ENCODE measurements at places on chromosomes 13 and 19.

DNA sequence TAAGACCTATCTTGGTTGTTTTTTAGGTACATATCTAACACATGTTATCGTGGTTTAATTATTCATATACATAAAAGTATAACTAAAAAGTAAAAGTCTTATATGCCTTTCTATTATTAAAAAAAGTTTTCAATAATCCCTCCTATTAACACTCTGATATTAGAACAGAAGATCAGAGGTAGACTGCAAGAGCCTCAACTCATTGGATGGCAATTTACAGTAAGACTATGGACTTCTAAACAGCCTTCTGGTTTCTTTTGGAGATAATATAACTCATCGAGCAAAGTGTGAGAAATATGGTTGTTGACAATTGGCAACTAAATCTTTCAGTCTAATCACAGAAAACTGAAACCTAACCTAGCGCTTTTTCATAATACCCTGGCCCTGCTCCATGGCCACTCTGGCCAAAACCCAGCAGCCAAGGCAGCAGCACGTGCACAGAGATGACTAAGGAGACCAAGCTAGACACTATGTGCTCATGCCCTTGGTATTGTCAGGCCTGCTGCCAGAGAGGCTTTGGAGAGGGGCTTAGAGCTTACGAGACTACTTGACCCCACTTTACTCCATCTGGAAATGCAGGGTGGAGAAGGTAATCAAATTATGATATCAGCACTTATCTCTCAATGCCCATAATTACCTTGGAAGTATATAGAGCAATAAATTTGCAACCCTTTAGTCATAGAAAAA lies 40.6 kb upstream of the EEF1AKMT1 start:
- no peak for DNase-seq

DNA sequence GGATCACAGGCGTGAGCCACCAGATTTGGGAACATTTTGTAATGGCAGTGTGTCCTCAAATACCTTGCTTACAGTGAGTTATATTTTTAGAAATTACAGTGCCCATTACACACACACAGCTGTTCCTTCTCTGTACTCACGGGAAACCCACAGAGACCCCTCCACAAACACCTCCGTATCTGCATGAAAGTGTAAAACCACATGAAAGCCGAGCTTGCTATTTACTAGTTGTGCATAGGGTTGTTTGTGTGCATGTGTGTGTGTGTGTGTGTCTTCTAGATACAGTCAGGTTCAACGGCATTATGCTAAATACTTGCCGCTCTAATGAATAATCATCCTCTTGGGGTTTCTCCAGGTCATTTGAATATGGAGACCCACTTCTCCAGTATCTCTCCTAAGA lies 22.3 kb upstream of the LILRA2 start:
- no peak for DNase-seq

GRCh38 chr13:33543089-33543459 lies 257.5 kb upstream of the STARD13 start:
- no peak for DNase-seq

- no peak for DNase-seq
Observed at GRCh38 chr19:10625762-10626138, 397 bp downstream of the SLC44A2 start.

DNA sequence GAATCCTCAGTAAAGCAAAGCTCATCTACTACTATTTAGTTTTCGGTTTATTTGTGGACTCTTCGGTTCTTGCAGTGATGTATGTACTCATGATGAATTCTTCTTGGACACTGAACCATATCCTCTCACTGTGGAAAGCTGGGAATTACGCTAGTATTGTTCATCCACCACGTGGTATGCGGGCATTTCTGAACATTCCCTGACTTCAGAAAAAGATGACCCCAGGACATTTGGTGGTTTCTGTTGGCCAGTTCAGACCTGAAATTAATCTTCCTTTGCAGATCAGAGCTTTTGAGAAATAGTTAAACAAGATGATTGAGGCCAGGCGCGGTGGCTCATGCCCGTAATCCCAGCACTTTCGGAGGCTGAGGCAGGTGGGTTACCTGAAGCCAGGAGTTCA lies 25.3 kb upstream of the FBN3 start:
- DNase-seq = no peak

- DNase-seq = no peak
Observed at GRCh38 chr19:43984687-43985000, 656 bp downstream of the ZNF155 start.

DNA sequence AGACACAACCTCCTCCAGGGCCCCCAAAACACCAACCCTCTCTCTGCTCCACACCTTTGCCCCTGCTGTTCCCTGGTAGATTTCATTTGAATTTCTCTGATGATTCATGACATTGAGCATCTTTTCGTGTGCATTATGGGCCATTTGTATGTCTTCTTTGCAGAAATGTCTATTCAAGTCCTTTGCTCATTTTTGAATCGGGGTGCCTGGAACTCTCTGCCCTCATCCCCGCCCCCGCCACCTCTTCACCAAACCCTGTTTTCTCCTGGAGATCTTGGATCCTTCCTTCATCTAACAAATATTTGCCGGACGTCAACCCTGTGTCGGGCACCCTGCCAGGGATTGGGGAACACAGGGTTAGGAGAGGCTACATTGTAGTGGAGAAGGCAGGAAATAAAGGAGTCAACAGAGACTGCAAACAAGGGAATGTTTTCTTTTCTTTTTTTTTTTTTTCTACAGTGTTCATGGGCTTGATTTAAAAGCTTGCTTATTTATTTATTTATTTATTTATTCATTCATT lies 25.5 kb upstream of the SLC1A5 start:
- DNase-seq = no peak
